Sigmoid colon (tissue), 7 donors: ENCODE measurements at places on chromosomes 4 and X.
A peak's percentile ranks its signal among the peaks of the same experiment; 100 is the strongest.

DNA sequence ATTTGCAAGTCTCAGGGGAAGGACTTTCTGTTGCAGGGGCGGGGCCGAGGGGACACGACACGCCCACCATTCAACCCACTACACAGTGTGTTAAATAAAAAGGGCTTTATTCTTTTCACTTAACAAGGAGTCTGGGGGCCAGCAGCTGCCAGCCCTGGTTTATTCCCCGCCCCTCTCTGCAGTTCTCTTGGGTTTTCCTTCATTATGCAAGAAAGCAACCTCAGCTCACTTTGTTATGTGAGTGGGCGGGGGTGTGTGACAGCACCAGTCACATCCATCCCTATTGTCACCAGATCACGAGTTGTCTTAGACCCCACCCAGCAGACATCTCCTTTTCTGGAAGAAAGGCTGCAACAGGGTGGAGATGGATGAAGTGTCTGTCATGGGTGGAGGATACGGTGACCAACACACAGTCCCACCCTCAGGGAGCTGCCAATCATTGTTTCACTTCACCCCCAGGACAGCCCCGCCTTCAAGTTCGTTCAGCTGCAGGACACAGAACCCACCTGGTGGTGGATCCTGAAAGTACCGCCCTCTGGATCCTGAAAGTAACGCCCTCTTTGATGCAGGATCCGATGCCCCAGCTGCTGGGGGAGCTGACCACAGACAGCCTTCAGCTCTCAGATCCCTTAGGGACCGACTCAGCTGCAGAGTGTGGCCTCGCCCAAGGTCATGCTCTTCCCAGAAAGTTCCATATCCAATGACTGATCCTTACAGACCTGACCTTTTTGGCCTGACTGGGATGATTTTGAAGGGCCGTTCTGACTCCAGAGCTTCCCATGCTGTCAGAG lies 79.6 kb downstream of the SMIM20 start:
- no peak for DNase-seq
- H3K4me1 ChIP-seq = no peaks in the 10 kb centered on the region
- H3K27ac ChIP-seq = no peak overlapping the region
- H3K36me3 ChIP-seq = no peaks in the 10 kb centered on the region
- no peaks in the 10 kb centered on the region for H3K27me3 ChIP-seq

DNA sequence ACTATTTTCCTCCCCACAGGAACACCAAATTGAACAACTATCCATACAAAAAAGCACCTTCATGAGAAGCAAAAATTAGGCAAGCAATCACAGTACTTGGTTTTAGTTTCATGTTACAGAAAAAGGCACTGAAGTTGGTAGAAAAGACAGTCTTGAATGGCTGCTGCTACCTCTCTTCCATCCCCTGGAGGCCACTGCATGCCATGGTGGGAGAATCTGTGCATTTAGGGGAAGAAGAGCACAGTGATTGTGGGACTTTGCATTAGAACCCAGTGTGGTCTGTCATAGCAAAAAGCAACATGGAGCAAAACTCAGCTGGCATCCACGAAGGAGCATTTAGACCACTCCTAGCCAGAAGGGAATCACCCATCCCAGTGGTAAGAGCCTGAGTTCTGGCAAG lies 941.9 kb downstream of the PCDH18 start:
- no peak overlapping the region for H3K4me3 ChIP-seq
- H3K27ac ChIP-seq = no peak overlapping the region
- H3K27me3 ChIP-seq = no peaks in the 10 kb centered on the region
- DNase-seq = no peak
- no peaks in the 10 kb centered on the region for H3K4me1 ChIP-seq
- no peaks in the 10 kb centered on the region for H3K36me3 ChIP-seq

GRCh38 chr4:2832981-2833670 lies 10.5 kb upstream of the ADD1 start:
- no peak overlapping the region for H3K4me3 ChIP-seq
- H3K36me3 ChIP-seq = peaks cover 7% of the 10 kb centered on the region
- DNase-seq = peak; percentile 59
- H3K27me3 ChIP-seq = no peaks in the 10 kb centered on the region

GRCh38 chr4:5905714-5906113 lies 12.8 kb upstream of the CRMP1 start:
- H3K27ac ChIP-seq = no peak overlapping the region
- H3K27me3 ChIP-seq = peaks cover 2% of the 10 kb centered on the region
- no peaks in the 10 kb centered on the region for H3K4me1 ChIP-seq
- no peak overlapping the region for H3K4me3 ChIP-seq
